ENCODE measurements at places on chromosomes 7 and 10.

DNA sequence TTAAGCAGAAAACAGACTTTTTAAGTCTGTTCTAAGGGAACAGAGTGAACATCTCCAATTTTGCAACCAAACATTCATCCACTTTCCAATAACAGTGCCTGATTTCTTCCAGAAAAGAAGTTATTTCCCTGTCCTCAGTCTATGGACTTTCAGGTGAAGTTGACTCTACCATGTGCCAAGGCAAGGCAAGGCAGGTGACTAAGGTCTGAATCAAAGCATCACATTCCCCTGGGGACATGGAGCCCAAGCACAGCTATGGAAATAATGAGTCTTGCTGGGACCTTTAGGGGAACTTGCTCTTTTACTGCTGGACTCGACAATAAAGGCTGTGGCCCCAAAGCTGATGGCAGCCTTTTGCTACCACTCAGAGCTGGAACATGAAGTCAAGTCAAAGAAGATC, 182.2 kb downstream of the FGFR2 start:
- DNase-seq, result no peak

GRCh38 chr10:16799621-16800020, 17.6 kb downstream of the RSU1 start:
- no peak for DNase-seq

DNA sequence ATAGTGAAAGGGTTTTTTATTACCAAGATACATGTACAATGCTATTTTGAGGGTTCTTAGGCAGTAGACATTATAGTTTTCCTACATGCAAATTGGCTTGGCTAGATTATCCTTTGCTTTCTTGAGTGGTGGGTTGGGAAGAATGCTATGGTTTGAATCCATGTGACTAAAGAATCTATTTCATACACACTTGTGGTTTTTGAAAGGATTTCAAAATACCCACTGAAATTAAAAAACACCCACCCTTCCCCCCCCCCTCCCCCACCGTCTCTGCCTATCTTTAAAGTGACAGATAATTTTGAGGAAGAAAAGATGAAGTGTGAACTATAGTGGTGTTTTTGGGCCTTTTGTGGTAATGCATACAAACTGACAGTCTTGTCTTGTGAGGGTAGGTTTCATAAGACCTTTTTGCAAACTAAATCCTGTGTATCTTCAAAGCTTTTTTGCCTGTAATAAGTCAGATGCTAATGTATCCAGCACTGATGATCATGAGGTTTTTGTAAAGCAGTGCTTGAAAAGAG, 90.9 kb downstream of the TPST1 start:
- no peak for DNase-seq

GRCh38 chr7:139886206-139886605, 57.1 kb downstream of the TBXAS1 start:
- DNase-seq, result peak; percentile 46

DNA sequence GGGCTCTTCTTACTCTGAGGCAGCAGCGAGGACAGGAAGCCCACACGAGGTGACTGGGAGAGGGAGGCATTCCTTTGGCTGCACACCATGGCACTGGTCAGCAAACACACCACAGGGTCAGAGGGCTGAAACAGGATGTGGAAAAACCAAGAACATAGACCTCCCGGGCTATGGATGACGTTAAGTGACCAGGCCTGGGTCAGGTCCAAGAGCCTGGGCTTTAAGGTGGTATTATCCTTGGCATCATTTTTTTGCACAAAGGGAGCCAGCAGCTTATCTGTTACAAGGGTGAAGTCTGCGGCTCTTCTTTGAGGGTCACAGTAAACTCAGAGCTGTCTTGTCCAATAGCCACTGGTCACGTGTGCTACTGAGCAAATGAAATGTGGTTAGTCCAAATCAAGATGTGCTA, 7.0 kb downstream of the WDR91 start:
- no peak for DNase-seq

DNA sequence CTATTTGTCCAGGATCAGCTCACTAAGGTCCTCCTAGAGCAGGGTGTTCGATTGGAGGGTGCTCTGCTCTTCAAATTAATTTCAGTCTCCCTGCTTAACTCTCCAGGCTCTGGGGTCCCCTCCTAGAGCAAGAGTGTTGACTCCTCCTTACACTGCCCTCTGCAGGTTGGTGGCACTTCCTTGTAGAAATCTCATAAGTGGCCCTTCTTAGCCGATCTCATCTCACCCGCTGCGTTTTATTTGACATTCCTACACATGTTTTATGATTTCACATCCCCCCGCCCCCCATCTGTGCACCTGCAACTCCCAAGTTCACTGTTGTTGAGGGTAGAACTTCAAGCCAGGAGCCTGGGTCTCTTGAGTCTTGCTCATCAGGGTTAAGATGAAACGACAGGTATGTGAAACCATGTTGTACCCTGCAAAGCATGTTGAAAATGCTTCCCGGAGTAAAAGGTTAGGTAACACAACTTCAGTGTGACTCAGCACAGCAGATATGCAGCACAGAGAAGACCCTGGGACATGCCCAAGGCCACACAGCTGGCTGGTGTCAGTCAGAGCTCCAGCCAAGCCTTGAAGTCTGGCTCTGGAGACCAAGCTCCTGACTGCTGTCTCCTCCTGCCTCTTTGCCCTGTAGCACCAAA, 171.2 kb downstream of the PRKAG2 start:
- no peak for DNase-seq

GRCh38 chr7:4070214-4070613, 611.9 kb upstream of the FOXK1 start:
- DNase-seq, result no peak

DNA sequence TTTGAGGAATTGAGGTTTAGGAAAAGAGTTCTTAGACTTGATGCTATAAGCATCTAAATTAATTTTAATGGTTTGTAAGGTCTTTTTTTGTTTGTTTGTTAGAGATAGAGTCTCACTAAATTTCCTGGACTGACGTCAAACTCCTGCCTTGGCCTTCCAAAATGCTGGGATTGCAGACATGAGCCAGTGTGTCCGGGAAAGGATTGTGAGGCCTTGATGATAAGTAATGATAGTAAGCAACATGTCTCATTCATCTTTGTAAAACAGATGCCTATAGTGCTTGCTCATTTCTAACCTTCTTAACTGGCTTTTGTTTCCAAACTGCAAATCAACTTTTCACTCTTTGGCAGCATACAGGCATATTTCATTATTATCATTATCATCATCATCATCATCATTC, 176.0 kb upstream of the KCND2 start:
- DNase-seq, result no peak

- DNase-seq, result no peak
Observed at GRCh38 chr7:48101968-48102367, 12.9 kb downstream of the UPP1 start.

DNA sequence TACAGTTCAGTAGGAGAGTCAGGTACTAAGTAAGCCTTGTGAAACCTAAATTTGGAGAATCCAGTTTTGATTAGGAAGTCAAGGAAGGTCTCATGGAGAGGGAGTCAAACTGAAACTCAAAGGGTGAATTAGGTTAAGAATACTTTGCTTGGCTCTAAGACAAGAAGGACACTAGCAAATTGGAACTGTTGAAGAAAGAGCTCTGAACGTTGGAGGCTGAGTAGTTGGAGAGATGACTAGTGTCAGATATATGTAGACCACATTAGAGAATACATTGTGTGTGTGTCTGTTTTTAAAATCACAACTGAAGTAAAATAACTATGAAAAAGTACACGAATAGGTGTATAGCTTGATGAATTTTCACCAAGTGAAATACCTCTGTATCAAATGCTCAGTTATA, 6.3 kb downstream of the VPS26A start:
- no peak for DNase-seq

- DNase-seq, result no peak
Observed at GRCh38 chr10:91652364-91652763, 19.5 kb upstream of the PPP1R3C start.

- no peak for DNase-seq
Observed at GRCh38 chr7:148185041-148185440, 405.5 kb upstream of the C7orf33 start.

GRCh38 chr10:26436848-26437247, 1.3 kb upstream of the APBB1IP start:
- DNase-seq, result no peak

GRCh38 chr7:125278318-125278717, 348.7 kb upstream of the POT1 start:
- DNase-seq, result no peak

- no peak for DNase-seq
Observed at GRCh38 chr10:100886963-100887362, 25.8 kb upstream of the SLF2 start.

GRCh38 chr10:117596706-117597105, 54.2 kb downstream of the EMX2 start:
- DNase-seq, result no peak

GRCh38 chr7:1537535-1538412, 7.3 kb downstream of the MAFK start:
- no peak for DNase-seq

GRCh38 chr7:105578496-105578895, 2.8 kb downstream of the EFCAB10 start:
- DNase-seq, result no peak

DNA sequence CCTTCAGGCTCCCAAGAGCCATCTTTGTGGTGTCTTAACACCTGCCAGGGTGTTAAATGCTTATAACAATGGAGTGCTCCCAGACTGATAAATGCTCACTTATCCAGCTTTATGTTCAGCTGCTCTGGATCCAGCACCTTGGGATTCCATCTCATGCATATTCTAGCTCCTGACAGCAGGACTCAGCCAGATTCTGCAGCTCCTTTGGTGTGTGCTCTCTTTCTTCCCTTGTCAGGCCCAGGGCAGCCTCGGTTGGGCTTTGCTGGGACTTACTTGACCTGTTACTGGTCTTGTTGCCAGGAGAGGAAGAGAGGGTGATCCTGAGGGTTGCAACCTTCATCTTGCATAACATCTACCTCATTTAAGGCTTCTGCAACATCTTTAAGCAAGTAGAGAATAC, 59.4 kb upstream of the CCNY start:
- no peak for DNase-seq

DNA sequence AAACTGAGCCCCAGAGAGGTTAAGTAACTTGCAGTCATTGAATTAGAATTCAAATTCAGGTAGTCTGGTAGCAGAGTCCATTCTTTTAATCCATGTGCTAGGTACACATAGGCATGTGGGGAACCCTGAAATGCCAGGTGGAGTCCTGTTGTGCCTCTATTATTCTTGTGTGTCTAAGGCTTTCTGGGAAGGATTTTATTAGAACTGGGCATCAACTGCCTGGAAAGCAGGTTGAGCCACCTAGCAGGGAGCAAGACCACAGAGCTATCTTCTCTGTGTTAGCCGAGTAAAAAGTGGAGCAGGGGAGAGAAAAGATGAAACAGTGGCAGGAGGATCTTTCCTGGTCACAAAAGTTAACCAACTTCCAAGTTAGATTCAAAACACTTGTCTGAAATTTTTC, 494.6 kb downstream of the LRMDA start:
- no peak for DNase-seq

DNA sequence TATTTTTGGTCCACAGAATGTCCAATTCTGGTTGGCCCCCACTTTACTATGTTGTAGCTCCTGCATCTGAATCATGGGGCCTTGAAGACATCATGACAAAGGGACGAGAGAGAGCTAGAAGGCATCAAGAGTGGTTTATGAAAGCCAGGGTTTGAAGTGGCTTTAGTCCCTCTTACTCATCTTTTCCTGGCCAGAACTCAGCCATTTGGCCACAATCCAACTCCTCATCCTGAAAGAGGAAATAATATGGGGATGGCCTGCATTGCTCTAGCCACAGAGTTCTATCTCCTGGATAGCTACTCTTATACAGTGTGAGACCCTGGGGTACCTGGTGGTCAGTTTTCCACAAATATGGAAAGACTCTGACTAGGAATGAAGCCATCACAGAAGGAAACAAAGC, 418.9 kb downstream of the XPNPEP1 start:
- DNase-seq, result no peak

GRCh38 chr7:21743493-21743892, 200.7 kb downstream of the DNAH11 start:
- DNase-seq, result no peak

DNA sequence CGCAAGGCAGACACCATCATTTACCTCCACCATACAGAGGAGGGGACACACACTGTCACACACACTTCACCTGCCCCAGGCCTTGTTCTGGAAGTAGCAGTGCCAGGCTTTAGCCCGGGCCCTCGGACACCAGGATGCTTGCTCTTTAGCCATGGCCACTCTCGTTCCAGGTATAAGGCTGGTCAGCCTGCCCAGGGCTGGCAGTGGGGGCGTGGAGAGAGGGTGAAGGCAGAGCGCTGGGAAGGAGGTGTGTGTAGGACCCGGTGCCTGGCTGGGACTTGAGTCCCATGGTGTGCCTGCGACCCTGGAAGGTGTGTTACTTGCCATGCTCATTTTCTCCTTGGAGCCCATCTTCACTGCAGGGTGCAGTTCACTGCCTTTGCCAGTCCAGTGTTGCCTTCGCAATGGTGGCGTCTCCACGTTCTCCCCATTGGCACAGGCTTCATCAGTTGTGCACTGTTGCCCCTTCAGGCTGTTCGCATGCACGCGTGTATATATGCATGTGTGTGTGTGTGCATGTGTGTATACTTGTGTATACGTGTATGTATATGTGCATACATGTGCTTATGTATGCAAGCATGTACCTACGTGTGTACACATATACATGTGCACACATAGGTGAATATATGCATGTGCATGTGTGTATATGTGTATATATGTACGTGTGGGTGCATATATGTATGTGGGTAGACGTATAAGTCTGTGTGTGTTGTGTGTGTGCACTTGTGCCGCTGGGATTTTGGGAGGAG, 153.4 kb downstream of the CAMK1D start:
- DNase-seq, result no peak

DNA sequence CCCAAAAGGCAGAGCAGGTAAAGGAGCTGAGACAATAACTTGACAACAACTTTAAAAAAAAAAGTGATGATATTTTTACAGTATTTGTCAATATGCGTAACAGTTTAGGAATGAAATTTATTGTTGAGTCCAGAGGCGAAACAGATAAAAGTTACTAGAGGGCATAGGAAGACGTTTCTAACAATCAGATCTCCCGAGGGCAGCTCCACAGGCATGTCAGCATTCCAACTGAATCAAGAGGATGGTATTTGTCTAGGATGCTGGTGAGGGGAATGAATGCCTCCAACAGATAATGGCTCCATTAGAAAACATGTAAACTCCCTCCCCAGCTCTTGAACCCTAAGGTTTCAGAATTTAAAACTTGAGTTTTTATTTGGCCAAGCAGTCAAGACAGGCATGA, 733.9 kb upstream of the SORCS1 start:
- DNase-seq, result no peak

- DNase-seq, result no peak
Observed at GRCh38 chr7:1558181-1558811, 2.3 kb upstream of the TMEM184A start.
